ENCODE measurements at places on chromosomes 1 and 21. TPM values are rescaled to one million over a fixed set of nuclear protein-coding genes. Genes with fewer than 3 reads are reported as not detected.
A peak's percentile ranks its signal among the peaks of the same experiment; 100 is the strongest.

Gene SPRR5
- total RNA-seq: not detected

DNA sequence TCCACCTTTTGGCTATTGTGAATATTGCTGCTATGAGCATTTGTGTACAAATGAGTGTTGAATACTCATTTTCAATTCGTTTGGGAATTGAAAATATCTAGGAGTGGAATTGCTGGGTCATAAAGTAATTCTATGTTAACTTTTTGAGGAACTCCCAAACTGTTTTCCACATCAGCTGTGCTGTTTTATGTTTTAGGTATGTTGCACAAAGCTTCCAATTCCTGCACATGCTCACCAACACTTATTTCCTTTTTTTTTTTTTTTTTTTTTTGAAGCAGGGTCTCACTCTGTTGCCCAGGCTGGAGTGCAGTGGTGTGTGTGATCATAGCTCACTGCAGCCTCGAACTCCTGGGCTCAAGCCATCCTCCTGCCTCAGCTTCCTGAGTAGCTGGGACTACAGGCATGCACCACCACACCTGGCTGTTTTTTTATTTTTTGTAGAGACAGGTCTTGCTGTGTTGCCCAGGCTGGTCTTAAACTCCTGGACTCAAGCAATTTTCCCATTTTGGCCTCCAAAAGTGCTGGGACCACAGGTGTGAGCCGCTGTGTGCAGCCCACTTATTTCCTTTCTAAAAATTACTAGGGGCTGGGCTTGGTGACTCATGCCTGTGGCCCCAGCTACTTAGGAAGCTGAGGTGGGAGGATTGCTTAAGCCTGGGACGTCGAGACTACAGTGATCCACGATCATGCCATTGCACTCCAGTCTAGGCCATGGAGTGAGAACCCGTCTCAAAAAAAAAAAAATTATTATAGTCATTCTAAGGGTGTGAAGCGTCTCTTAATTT, 33.4 kb downstream of the TMCC2 start:
- DNase-seq: peak; percentile 3

Gene TBX19
- 0.40 TPM for total RNA-seq

DNA sequence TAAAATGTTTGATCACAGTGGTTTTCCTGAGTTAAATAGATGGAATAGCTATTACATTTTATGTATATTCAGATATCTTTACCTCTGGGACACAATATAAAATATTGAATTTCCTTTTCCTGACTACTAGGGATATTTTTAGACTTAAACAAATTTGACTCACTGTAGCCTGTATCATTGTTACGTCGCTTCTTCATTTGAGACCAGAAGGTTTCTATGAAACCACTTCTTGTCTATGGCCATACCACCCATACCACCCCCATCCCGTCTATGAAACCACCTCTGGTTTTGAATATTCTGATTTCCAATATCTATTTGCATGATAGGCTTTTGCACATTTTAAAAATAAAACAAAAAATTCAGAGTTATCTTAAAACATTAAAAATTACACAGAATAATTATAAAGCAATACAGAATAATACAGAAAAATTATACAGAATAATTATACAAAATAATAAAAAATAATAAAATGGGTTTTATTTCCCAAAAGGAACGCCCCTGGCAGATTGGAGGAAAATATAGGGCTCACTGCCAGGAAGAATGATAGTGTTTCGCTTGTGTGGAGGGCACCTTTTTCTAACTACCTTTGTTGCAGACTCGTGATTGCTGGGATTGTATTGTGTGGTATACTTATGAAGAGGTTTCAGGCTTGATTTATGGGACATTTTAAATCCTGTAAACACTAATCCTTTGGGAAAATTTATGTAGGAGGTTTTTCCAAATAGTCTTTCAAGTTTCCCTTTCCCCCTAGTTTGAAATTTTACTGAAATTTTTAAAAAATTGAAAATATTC, 4.7 kb downstream of the SPEN start:
- DNase-seq: no peak

Gene UMODL1
- total RNA-seq: 0.05 TPM

DNA sequence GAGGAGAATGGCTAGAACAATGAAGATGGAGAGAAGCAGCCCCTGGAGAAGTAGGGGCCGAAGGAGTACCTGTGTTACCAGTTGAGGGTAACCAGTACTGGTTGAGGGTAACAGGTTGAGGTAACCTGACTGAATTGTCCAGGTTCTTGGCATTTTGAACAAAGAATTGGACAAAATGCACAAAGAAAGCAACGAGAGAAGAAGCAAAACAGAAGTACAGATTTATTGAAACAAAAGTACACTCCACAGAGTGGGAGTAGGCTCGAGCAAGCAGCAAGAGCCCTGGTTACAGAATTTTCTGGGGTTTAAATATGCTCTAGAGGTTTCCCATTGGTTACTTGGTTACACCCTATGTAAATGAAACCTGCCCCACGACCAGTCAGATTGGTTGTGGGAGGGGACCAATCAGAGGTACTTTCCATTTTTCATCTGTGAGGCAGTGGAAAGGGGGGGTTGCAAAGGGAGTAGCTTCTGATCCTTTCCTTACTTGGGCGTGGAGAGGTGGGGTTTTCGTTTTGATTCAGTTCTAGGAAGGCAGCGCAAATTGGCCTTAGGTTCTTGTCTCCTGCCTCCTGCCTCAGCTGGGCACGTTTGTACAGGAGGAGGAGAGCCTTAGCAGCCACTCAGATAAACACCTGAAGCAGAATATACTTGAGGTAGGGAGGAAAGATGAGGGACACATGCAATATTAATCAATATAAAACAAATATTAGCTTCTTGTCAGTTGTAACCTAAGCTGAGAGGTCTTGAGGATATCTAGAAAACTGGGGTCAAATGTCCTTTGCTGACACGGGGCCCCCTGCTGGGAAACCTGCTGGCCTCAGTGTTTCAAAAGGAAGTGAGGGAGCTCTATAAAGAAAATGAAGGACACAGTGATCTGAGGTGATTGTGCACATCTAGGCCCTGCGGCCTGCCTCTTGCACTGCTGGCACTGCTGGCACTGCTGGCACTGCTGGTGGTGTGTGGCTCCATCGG, 14.3 kb upstream of the LSM10 start:
- DNase-seq: no peak

All from Right ventricle myocardium superior (tissue), 1 donor.